ENCODE measurements at places on chromosomes 4 and X.

DNA sequence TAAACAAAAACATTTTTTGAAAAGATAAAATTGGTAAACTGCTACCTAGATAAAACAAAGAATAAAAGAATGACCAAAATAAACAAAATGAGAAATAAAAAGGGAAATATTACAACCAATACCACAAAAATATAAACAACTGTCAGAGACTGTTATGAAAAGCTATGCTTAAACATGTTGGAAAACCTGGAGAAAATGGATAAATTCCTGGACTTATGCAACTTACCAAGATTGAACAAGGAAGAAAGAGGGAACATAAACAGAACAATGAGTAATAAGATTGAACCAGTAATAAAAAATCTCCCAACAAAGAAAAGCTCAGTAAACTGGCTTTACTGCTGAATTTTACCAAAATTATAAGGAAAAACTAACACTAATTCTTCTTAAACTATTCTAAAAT lies 518.7 kb downstream of the GRXCR1 start:
- no peak for DNase-seq

DNA sequence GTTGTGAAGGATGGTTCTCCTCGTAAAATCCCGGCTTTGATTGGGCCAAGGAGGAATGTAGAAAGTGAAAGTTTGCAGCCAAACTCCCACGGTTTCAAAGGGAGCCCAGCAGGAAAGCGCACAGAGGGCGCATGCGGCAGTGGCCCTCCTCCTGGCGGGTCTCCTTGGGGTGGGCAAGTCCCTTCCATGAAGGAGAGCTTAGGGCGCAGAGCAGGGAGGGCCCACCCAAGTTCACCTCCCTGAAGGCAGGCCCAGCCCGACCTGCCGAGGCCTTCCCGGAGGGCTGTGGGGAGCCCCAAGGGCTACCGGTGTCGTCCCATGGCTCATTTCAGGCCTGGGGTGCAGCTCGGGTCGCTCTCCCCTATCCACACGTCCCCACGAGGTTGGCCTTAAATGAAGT lies 2.0 kb downstream of the PDZD4 start:
- DNase-seq, result no peak

GRCh38 chr4:42562016-42562415 lies 94.9 kb downstream of the ATP8A1 start:
- DNase-seq, result no peak

GRCh38 chrX:2701600-2701999 lies 10.5 kb downstream of the CD99 start:
- DNase-seq, result no peak

DNA sequence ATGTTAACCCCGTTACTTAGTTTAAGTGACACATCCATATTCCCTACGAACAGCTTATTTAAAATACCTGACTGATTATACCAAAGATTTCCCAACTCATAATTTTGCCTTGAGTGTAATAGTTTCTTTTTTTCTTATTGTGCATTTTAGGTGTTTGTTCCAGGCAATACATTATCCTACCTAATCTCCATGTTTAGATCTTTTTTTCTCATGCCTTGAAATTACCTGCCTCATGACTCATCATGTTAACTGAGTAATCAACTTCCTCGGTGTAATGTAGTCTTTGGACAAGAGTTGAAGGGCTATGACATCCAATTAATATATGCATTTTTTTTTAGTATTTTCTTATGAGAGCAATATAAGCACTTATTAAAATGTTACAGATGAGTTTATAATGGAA lies 228.7 kb upstream of the ANKRD50 start:
- DNase-seq, result no peak

DNA sequence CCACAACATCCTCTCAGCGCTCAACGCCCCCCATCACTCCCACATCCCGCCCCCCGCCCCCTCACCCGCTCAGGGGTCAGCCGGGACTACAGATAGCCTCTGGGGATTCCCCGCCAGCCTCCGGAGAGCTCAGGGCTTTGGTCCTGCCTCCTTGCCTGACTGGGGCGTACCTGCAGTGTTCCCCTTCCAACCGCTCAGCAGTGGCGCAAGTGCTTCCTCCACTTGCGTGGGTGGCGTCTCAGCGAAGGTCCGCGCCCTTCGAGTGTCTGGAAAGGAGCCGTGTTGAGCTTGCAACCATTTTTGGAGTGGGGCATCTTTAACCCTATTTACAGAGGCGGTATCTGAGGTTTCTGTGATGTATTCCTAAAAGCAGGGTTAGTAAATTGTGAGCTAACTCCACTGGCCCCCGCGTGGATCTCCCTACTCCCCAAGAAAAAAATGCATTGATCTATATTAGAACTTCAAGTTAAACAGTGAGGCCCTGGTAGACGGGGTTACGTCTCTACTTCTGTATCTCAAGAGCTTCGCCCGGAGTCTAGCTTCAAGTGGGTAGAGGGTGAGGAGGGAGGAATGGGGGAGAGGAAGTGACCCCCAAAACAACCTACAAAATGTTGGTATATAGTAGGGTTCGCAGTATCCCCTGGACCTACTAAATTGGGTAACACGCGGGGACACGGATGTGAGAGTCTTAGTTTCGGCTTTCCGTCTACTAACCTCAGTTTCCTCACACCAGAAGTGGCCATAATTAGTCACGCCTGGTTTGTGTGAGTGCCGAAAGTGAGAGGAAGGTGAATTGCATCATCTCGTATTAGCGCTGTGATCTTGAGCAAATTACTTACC lies 16.1 kb downstream of the NKX3-2 start:
- no peak for DNase-seq

- DNase-seq, result no peak
Measured at GRCh38 chr4:139857021-139857420, 191.4 kb downstream of the MGST2 start.

DNA sequence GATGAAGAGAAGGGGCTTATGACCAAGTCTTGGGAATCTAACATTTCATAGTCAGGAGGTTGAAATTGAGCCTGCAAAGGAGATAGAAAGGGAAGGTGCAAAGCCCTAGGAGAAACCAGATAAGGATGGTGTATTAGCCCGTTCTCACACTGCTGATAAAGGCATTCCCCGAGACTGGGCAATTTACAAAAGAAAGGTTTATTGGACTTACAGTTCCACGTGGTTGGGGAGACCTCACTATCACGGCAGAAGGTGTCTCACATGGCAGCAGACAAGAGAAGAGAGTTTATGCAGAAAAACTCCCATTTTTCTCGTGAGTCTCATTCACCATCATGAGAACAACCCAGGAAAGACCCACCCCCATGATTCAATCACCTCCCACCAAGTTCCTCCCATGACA lies 129.5 kb upstream of the LNX1 start:
- DNase-seq, result no peak

DNA sequence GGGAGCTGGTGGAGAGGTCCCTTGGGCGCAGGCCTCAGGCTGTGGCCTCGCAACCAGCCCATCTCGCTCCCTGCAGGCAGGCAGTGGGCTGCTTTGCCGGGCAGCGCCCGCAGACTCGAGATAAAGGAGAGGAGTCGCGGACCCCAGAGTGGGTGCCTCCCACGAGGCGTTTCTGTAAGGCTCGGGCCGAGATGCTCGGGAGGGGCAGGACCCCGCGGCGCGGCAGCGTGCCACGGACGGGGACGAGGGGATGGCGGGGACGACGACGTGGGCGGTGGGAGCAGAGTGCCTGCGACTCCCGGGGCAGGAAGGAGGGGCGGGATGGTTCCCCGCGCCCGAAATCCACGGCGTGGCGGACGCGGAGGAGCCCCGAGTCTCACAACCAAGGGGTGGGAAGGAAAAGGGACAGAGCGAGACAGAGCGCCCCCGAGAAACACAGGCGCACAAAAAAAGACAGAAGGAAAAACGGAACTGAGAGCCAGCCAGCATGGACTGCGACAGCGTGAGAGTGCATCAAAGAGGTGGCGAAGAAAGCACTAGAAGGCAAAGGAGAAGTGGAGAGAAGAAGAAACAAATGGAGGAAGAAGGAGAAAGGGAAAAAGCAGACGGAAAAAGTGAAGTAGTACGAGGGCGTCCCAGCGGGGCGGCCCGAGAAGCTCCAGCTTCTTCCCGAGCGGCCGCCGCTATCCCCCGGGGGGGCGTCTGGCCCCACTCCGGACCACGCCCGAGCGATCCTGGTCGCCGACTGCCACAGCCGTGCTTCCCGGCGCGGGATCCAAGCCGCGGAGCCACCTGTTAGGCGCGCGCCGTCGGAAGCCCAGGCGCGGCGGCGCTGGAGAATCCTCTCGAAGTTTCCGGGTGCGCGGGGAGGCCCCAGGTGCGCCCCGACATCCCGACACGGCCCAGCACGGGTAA lies 1.5 kb downstream of the BEND4 start:
- DNase-seq, result no peak

All from amygdala (tissue), 56 donors.